T-helper 1 cell (primary cell): ENCODE measurements at places on chromosomes 13 and 19.

- no peak for DNase-seq
Measured at GRCh38 chr19:23345838-23346237, 49.4 kb downstream of the ZNF91 start.

GRCh38 chr19:29499921-29500590, 25.7 kb upstream of the VSTM2B start:
- DNase-seq, result no peak

DNA sequence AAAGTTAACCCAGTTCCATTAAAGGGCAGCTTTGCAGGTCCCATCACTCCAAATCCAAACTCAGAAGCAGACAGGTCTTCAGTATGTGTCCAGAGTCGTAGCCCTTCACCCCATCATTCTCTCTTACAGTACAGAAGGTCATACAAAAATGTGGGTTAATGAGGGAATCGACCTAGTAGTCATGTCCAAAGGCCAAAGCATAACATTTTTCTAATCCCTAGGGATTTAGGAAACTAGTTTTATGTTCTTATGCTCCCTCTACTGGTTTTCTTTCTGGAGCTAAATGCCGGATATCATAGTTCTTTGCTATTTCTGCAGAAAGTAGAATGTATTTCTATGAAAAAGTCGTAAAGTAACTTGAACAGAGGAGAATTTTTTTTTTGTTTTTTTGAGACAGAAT, 72.2 kb downstream of the DHRS12 start:
- DNase-seq, result no peak

GRCh38 chr13:72726726-72727416, 558 bp downstream of the MZT1 start:
- DNase-seq, result peak; percentile 39

- no peak for DNase-seq
Measured at GRCh38 chr19:592101-592500, 2.4 kb downstream of the HCN2 start.

DNA sequence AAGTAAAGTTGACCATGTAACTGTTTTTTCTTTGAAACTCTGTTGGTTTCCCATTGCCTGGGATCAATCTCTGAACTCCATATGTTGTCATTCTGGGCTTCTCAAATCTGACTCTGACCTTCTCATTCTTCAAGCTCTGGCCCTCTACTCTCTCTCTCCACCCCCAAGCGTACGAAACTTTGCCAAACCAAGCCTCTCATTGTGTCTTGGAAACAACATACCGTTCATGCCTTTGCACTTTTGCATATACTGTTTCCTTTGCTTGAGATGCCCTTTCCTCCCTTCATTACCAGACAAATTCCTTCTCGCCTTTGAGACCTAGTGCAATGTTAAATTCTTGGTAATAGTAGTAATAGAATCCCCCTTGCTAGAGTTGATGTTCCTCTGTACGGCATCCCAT, 113.7 kb downstream of the OLFM4 start:
- DNase-seq, result no peak

DNA sequence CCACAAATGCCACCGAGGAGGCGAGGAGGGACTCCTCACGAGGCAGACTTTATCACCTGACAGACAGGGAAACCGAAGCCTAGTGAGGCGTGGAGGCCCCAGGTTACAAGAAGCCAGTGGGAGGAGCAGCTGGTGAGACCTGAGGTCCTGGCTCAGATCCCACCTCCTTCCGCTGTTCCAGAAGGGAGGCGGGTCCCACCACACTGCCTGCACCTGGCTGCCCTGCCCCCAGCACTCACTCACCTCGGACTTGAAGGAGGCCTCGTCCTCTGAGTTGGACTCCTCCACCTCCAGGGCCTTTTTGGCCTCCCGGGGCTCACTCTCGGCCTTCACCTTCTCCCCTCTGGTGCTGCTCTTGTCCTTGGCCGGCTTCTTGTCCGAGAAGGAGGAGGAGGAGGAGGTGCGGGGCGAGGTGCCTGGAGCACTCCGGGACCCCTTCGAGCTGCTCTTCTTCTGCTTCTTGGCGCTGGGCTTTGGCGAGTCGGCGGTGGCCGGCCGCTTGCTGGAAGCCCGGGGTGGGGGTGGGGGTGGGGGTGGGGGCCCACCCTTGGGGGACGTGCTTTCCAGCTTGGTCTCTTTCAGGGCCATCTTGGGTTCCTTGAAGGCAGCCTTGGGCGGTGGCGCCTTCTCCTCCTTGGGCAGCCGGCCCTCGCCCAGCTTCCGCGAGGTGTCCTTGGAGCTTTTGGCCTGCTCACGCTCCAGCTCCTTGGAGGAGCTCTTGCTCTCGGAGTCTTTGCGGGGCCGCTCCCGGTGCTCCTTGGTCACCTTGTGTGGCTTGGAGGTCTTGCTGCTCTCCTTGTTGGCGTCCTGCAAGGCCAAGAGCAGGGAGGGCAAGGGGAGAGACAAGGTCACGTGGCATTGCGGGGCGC, 57.7 kb downstream of the MLLT1 start:
- no peak for DNase-seq

GRCh38 chr19:811506-812048, 10.2 kb downstream of the PLPPR3 start:
- DNase-seq, result no peak

GRCh38 chr13:84873951-84874350, 925.3 kb downstream of the SLITRK6 start:
- no peak for DNase-seq

DNA sequence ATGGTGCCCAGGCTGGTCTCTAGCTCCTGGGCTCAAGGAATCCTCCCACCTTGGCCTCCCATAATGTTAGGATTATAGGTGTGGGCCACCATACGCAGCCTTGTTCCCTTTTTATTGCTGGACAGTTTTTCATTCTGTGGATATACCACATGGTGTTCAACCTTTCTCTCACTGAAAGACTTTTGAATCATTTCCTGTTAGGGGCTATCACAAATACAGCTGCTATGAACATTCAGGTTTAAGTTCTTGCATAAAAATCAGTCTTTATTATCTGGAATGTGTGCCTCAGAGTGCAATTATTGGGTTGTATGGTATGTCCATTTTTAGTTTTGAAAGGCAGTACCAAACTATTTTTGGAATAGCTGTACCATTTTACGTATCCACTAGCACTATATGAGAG, 647.2 kb downstream of the LIG4 start:
- no peak for DNase-seq

GRCh38 chr19:1855828-1856255, 7.5 kb downstream of the KLF16 start:
- no peak for DNase-seq

GRCh38 chr13:94128430-94128829, 351.1 kb downstream of the DCT start:
- DNase-seq, result no peak

- DNase-seq, result no peak
Measured at GRCh38 chr13:107852072-107852471, 363.3 kb downstream of the LIG4 start.

DNA sequence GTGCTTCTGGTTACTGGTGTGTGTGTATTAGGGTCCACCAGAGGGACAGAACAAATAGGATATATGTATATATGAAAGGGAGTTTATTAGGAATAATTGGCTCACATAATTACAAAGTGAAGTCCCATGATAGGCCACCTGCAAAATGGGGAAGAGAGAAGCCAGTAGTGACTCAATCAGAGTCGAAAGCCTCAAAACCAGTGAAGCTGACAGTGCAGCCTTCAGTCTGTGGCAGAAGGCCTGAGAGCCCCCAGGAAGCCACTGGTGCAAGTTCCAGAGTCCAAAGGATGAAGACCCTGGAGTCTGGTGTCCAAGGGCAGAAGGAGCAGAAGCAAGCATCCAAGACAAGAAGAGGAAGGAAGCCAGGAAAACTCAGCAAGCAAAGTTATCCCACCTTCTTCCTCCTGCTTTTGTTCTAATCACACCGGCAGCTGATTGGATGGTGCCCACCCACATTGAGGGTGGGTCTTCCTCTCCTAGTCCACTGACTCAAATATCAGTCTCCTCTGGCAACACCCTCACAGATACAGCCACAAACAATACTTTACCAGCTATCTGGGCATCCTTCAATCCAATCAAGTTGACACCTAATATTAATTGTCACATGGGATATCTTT, 21.7 kb upstream of the SCEL start:
- DNase-seq, result no peak

- DNase-seq, result peak; percentile 72
Measured at GRCh38 chr13:28659621-28659970, 666 bp downstream of the POMP start.

DNA sequence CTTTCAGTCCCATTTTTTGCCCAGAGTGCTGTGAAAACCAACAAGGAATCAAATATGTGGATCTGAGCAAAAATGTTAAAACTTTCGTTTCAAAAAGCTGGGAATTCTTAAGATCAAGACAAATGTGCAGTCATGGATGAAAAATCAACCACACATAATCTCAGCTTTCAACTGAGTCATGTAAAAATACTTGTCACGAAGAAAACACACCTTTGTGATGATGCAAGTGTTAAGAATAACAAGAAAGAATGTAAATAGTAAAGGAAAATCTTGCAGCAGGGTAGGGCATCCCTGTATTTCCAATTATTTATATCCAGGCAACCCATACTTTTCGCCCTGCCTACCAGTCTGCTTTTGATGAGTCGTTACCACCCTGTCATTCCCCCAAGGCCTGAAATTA, 27.4 kb upstream of the DCLK1 start:
- no peak for DNase-seq

DNA sequence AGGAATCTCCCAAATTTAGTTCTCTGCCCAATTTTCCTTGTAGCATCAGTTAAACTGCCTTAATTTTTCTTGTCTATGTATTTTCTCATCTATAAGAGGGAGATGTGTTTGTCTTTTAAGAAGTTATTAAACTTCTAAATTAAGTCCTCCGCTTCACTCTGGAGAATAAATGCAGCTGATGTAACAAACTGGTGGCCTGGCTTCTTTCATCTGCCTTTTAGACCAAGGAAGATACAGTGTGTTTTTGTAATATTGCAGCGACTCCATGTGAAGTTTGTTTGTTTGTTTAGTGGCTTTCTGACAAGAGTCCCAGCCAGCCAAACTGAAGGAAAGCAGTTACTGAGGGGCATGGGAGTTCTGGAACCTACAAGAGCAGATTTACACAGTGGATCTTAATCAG, 56.4 kb downstream of the KLF12 start:
- no peak for DNase-seq

- DNase-seq, result no peak
Measured at GRCh38 chr19:38932425-38933179, 1.9 kb downstream of the MRPS12 start.

DNA sequence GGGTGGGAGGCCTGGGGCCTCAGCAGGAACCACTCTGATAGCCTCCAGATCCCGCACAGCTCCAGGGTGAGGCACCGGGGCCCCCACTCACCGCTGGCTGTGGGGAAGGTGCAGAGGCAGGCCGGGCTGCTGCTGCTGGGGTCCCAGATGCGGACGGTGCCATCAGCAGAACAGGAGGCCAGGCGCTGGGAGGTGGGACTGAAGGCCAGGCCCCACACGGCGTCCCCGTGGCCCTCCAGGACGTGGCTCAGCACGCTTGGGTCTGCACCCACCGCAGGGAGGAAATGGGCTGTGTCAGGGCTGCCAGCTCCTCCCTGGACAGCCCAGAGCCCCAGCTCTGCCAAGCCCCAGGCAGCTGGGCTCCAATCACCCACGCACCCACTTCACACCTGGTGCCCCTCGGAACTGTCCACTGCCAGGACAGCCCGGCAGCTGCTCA, 6.1 kb upstream of the PRKD2 start:
- no peak for DNase-seq

DNA sequence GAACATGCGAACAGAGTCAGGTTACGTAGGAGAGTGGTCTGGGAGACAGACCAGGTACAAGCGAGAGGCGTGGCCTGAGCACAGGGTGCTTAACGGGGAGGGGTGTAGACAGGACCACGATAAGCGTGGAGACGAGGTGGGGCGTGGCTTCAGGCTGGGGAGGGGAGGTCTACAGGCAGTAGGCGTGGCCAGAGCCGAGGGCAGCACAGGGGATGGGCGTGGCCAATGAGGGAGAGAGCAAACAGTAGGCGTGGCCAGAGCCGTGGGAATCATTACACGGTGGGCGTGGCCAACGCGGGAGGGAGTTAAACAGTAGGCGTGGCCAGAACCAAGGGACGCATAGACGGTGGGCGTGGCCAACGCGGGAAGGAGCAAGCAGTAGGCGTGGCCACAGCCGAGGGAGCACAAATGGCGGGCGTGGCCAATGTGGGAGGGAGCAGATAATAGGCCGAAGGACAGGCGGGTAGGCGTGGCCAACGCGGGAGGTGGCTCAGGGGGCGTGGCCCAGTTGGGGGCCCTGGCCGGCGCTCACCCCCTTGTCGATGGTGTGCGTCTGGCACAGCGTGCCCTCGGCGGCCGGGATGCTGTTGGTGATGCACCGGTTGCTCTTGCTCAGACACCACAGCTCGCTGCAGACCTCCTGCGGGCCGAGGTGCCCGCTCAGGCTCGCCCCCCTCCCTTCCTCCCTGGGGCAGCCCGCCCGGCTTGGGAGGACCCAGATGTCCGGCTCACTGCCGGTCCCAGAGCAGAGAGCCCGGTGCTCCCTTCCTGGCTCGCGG, 15.2 kb upstream of the MYO1F start:
- peak; percentile 95 for DNase-seq

- DNase-seq, result no peak
Measured at GRCh38 chr13:91889641-91890040, 491.2 kb downstream of the GPC5 start.

GRCh38 chr13:114017028-114017630, 43.3 kb upstream of the C13orf46 start:
- DNase-seq, result no peak

GRCh38 chr13:98158172-98158899, 15.4 kb downstream of the FARP1 start:
- DNase-seq, result no peak

DNA sequence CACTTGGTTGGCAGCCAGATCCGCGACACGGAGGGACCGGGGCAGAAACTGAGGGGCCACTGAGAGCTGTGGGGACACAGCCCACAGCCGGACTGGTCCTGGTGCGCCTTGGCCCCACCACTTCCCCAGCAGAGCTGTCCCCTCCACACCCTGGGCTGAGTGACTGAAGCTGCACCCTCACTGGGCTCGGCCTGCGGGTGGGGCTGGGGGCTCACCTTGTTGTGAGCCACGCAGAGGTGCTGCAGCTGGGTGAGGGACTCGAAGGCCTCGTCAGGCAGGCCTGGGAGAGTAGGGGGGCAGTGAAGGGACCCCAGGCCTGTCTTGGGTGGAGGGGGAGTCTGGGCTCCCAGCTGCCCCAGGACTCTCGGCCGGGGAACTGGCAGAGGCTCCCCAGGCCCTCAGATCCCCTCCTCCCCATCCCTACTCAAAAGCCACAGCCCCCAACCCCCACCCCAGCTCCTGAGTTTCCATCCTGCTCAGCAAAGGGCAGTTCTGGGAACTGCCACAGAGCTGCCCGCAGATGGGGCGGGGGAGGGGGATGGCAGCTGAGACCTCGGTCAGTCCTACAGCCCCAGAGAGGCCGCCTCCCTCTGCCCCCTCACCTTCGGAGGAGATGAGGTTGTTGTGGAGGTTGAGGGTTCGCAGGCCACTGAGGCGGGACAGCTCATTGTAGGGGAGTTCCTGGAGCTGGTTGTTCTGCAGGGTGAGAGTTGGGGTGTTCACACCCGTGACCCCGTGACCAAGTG, 2.3 kb downstream of the PODNL1 start:
- DNase-seq, result no peak

- DNase-seq, result no peak
Measured at GRCh38 chr13:36718686-36719085, 44.9 kb downstream of the SERTM1 start.
